ENCODE measurements at places on chromosomes 12 and 14.

DNA sequence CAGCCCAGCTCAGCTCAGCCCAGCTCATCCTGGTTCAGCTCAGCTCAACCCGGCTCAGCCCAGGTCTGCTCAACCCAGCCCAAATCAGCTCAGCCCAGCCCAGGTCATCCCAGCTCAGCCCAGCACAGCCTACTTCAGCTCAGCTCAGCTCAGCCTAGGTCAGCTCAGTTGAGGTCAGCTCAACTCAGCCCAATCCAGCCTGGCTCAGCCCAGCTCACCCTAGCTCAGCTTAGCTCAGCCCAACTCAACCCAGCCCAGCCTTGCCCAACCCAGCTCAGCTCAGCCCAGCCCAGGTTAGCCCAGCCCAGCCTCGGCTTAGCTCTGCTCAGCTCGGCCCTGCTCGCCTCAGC lies 332.3 kb downstream of the TMEM121 start:
- DNase-seq = no peak

GRCh38 chr12:103848143-103848542 lies 7.1 kb upstream of the NT5DC3 start:
- no peak for DNase-seq

DNA sequence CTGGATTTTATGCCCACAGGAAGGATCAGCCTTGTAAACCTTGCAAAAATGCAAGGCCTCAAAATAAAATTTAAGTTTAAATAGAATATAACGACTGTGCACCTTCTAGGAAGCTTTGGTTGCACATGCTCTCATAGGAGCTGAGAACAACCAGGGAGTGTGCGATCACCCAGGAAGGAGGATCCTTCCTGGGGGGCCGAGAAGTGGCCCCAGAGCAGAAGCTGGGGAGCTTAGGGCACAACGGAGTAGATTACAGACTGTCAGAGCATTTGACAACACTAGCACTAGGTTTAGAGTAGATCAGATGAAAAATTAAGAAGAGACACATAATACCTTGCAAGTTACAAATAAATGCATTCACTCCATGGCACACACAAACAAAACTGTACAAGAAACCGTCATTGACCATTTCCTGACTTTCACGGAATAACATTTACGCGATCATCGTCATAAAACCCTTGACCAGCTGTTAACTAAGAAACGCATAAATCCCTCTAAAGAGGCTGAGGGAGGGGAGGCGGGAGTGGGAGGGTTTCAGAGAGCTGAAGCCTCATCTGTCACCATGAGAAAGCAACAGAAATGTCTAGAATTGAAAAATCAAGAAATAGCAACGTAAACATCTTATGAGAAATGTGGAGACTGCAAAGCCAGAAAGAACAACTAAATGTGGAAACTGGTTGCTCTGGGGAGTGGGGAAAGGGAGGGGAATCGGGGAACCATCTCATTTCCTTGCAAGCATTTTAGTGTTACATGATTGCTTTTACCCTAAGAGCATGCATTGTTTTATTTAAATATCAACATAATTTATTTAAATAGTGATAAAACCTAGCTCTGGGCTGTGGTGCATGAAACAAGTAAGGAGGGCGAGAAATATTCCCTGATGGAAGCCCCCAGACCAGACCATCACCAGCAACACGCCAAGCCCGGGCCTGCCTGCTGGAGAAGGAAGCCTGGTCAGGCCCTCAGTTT lies 13.1 kb upstream of the CCDC85C start:
- DNase-seq = no peak

GRCh38 chr12:53073881-53074280 lies 5.3 kb downstream of the SPRYD3 start:
- DNase-seq = no peak

GRCh38 chr14:52399104-52399503 lies 85.0 kb downstream of the PTGER2 start:
- DNase-seq = no peak

DNA sequence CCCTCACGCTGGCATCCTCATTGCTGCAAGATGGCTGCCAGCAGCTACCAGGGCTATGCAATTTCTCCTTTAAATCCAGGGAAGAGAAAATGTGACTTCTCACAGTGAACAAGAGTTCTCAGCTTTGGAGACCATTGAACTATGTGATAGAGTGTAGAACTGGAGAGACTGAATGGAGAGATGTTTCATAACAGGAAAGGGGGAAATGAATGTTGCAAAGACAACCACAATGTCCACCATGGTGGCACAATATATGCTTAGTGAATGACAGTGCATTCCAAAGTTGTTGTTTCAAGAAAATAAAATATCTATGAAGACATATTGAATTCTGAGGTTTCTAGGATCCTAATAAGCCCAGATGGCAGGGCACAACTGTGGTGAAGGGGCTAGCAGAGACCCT lies 13.2 kb upstream of the COCH start:
- DNase-seq = no peak

DNA sequence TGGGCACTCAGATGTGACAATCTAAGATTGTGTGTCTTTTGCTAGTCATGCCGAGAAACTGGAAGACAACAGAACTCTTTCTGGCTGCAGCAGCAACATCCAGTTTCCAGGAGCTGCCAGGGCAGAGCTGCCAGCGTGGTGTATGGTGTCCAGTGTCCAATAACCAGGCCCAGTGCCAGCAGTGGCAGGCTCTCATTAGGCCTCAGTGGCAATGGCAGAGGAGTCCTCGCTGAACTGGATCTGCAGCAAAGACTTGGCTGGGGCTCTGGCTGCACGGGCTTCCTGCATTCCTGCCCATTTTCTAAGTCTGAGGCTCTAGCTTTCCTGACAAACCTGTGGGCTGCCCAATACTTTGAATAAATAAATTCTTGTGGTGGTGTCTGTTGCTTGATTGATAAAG lies 26.2 kb upstream of the PPM1A start:
- DNase-seq = peak; percentile 96

DNA sequence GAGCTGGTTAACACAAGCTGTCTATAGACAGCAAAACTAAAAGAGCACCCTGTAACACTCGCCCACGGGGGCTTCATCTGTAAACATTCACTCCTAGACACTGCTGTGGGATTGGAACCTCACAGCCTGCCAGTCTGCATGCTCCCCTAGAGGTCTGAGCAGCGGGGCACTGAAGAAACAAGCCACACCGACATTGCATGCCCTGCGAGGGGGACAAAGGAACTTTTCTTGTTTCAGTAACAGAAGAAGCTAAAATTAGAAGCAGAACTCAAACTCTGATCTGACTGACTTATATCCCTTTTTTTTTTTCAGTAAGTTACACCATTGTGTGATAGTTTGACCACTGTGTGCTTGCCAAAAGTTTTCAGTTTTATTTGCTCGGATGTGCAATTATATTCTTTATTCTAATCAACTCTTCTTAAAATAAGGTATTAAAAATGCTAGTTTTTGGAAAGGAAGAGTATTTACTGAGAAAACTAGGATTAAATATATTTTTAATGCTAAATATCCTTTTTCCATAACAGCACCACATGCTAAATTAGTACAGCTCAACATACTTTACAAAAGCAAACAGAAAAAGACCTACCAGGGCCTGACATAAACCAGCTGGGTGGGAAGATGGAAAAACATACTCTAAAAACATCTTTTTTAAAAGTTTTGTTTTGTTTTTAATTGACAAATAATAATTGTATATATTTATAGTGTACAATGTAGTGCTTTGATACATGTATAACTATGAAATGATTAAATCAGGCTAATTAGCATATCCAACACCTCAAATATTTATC lies 100.2 kb downstream of the EPS8 start:
- DNase-seq = no peak

GRCh38 chr14:103257211-103257962 lies 76.7 kb upstream of the EIF5 start:
- no peak for DNase-seq

GRCh38 chr12:91335699-91336098 lies 153.1 kb upstream of the DCN start:
- no peak for DNase-seq

DNA sequence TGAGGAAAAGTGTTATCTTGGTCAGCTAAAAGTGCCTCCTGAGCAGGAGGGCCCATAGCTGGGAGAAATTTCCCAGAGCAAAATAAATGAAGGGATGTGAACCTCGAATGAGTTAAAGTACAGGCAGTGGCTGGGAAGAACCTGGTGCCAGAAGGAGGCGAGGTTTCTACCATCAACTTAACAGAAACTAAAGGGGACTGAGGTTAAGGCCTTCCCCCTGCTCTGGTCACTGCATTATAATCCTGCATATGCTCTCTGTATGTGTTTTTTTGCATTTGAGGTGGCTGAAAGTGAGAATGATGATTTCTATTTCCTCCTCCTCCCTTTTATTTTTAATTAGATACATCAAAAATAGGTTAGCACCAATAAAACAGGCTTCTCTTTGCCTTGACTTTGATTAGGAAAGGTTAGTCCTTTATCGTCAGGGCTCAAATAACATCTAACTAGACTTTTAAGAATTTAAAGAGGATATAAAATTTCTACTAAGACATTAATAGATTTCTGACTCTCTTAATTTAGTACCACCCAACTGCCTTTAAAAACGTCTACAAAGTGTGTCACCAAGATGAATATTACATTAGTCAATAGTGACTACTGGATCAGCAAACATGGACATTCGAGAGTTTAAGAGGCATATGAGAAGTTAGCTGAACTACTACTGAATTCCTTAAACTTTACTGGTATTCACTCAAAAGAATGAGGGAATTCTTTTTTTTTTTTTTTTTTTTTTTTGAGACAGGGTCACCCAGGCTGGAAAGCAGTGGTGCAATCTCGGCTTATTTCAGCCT lies 49.2 kb downstream of the GALNT4 start:
- DNase-seq = no peak

DNA sequence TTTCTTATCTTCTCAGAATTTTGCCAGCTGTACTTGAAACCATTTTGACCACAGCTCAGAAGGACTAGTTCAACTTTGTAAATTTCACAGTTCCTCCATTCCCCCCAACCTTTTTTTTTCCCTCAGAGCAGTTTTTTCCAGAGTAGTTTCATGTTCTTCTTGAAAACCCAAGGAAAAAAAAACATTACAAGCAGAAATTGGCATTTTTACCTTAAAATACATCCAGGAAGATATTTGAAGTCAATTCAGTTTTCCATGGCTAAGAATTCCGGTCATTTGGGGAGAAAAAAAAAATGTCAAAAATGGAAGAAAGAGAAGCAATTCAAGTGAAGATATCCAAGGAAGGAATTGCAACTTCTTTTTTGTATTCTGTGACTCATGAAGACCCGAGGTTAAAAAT lies 39.5 kb downstream of the SYNE2 start:
- no peak for DNase-seq

DNA sequence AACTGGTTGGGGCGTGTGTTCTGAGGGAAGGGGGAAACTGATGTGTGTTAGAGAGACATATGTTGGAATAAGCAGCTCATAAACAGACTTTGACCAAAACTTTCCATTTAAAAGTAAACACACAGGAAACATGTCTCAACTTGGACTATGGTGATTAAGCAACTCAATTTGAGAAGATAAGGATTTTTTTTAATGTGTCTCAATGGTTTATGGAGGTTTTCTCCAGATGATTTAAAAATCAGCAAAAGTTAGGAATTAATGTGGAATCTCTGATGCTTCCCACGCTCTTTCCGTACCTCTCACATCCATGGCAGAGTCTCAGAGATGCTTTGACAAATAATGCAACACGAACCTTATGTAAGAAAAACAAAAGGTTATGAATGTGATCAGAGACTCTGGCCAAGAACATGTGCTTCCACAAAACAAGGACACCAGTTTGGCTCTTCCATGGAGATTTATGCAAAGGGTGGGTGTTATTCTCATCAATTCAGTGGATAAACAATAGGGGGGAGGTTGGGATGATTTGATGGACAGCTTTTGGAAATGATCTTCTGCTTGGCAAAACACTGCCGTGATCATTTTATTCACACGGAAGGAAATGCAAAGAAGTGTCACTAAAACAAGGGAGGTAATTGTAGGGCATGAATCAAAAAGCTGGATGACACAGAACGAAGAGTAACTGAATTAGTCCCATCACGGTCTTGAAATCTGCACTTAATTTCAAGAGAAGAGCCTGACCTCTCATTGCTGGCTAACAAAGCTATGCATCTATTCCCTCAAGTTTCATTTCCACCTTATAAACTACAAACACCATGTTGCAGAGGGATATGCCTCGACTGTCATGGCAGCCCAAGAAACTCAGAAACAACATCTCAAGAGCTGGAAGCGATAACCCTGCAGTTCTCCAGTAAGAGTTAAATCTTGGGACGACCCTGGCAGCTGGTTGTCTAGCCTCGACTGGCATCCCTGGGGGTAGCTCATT lies 76.5 kb downstream of the FOXN3 start:
- DNase-seq = no peak

DNA sequence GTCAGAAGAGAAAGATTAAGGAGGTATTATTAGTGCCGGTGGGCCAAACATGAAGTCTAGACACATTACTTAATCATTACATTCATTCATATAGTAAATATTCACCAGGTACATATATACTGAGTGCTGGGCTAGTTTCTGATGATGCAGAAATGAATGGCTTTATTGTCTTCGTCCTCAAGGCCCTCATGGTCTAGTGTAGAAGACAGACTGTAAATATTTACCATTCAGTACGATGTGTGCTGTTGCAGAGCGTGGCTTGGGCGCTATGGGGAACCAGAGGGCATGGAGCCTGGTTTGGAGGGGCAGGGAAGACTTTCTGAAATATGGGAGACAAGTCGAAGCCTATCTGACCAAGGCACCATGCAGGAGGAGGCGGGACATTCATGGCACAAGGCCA lies 37.0 kb upstream of the TCL1B start:
- DNase-seq = peak; percentile 5

All from NCI-H2029 treated with DMSO at 0.1 percent for 48 hours (cell line).